ENCODE measurements at places on chromosomes 12 and 14.

GRCh38 chr12:93226361-93226760, 151.4 kb upstream of the NUDT4 start:
- no peak for DNase-seq

- no peak for DNase-seq
These were observed 36.6 kb downstream of the SENP1 start for GRCh38 chr12:48069241-48069640.

DNA sequence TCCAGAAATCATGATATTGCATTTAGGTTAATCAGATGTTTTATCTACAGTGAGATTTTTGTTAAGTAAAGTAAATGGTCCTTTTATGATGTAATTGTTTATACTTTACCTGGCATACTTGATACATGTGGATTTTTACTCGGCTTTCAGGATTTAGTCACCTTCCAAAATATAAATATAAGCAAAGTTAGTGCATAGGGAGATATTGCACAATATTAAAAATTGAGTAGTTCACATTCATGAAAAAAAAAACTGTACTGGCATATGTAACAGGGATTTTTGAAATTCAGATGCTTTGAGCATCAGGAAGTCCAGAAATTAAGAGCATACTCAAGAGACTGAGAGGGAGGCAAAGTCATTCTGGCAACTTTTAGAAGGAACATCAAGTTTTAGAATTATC, 173.5 kb downstream of the PLCZ1 start:
- DNase-seq: no peak

DNA sequence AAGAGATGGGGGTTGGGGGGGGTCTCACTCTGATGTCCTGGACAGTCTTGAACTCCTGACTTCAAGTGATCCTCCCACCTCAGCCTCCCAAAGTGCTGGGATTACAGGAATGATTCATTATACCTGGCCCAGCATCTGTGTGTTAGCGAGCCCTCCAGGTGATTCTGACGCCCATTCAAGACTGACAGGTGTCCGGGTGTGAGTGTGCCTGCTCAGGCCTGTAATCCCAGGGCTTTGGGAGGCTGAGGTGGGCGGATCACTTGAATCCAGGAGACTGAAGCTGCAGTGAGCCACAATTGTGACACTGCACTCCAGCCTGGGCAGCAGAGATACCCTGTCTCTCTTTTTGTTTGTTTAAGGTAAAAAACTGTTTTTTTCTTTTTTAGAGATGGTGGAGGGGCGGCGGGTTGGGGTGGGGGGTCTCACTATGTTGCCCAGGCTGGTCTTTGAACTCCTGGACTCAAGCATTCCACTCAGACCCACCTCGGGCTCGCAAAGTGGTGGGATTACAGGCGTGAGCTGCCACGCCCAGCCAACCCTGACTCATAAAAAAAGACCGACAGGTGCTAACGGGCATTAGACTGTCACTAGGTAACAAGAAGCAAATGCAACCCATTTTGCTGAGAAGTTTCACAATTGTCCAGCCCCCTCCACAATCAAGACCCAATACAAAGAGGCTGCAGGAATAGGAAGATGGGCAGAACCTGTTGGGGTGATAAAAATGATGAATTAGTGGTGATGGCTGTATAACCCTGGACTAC, 4.7 kb downstream of the VSIG10 start:
- DNase-seq: no peak

DNA sequence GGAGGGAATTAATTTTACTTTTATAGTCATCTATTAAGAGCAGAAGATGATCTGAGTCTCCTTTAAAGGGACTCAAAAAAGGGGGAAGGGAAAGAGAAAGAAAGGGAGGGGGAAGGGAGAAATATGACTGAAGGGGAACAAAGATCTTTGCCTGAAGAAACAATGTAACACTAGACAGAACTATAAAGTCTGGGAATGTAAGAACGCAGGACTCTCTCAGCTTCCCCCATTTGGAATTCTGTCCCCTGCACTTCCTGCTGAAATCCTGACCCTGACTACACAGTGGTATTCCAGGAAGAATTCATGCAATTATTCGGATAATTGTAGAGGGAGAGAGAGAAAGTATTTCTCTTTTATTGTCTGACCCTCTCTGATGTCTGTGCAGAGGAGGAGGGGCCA, 8.6 kb upstream of the HOXC11 start:
- DNase-seq: no peak

- no peak for DNase-seq
These were observed 602.9 kb downstream of the TMEM121 start for GRCh38 chr14:106129274-106129673.

DNA sequence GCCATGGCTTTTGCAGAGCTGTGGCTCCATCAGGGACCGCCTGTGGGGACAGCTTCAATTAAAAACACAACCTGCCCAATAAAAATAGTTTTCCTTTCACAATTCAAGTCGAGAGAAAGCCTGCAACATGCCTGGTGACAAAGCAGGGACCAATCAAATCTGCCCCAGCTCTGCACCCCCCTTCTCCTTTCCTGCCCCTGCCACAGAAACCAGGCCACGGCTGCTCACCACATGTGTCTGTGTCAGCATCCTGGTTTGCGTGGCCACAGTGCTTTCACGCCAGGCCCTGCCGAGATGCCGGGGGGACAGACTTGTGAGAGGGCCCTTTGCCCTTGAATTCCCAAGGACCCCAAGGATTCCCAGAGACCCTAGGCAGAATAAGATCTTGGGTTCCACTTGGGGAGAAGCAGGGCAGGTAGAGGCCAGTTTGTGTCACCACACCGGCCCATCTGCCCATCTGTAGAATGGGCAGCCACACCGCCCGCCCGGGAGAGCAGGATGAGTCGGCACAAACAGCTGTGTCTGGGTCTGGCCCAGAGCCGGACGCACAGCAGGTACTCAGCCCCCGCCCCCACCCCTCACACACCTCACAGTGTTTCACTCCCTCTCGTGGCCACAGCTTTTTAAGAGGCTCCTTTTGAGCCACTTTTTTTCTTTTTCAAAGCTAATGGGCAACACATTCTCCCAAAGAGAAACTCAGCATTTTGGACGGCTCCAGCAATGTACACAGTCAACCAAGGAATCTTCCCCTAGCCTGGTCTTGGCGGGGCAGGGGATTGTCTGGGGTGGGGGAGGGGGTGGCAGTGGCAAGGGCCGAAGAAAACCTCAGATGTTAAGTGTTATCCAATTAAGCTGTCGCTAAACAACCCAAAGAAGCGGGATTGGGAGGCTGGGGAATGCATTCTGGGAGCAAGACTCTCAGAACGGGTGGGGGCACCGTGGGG, 41.5 kb downstream of the BCL11B start:
- peak; percentile 64 for DNase-seq

DNA sequence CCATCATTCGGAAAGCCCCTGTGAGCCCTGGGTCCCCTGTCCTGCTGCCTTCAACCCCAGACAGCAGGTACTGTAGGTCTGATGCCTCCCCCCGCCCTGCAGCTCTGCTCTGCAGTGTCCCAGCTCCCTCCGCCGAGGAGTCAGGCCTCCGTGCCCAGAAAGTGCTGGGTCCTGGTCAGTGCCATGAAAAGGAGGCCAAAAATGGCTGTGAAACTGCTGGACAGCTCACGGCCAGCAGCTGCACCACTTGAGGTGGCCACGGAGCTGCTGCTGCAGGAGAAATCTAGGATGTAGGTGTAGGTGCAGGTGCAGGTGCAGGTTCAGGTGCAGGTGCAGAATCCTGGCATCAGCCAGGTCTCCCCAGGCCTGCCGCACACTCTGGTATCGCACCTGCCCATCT, 196.1 kb downstream of the SLC15A4 start:
- DNase-seq: no peak

DNA sequence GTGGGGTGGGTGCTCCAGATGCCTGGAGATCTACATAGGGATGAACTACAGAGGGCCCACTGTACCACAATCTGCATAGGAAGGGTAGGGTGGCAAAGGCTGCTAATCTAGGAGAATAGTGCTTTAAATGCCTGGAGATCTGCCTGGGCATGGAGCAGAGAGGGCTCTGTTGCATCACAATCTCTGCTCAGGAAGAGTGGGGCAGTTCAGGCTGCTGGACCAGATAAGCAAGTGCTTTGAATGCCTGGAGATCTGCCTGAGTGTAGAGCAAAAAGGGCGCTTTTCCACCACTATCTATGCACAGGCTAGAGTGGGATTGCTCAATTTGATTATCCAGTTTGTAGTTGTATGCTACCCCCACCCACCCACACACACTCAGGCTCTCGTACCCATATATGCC, 886.3 kb upstream of the SEL1L start:
- no peak for DNase-seq

DNA sequence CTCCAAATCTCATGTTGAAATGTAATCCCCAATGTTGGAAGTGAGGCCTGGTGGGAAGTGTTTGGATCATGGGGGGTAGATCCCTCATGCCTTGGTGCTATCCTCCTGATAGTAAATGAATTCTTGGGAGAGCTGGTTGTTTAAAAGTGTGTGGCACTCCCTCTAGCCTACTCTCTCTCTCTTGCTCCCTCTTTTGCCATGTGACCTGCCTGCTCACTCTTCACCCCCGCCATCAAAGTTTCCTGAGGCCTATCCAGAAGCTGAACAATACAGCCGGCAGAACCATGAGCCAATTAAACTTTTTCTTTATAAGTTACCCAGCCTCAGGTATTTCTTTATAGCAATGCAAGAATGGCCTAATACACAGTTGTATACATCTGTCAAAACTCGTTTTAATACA, 62.5 kb downstream of the BCL2L14 start:
- no peak for DNase-seq

GRCh38 chr12:13229504-13229903, 33.0 kb downstream of the EMP1 start:
- DNase-seq: no peak

GRCh38 chr14:81221579-81222102, 882 bp upstream of the GTF2A1 start:
- DNase-seq: peak; percentile 2

DNA sequence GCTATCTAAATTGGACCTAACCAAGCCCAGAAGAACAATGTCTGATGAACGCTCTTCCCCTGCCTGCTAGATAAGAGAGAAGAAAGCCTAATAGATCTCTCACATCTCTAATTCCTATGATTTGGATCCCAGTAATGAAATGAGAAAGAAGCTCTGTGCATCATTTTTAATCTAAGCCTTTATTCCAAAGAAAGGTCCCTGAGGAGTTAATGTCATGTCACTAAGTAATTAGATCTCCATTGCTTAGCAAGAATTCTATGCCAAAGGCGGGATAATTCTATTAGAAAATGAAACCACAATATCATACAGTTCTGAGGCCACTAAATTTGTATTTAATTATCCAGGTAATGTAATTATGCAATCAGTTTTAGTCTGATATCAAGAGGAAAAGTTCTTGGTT, 74.2 kb upstream of the TMEM260 start:
- no peak for DNase-seq

DNA sequence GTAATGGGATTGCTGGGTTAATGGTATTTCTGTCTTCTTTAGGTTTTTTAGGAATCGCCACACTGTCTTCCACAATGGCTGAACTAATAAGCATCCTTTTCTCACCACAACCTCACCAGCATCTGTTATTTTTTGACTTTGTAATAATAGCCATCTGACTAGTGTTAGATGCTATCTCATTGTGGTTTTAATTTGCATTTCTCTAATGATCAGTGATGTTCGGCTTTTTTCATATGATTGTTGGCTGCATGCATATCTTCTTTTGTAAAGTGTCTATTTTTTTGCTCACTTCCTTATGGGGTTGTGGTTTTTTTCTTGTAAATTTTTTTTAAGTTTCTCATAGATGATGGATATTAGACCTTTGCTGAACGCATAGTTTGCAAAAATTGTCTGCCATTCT, 377.9 kb downstream of the GALC start:
- no peak for DNase-seq

GRCh38 chr14:87152693-87153092, 840.3 kb downstream of the GALC start:
- no peak for DNase-seq

DNA sequence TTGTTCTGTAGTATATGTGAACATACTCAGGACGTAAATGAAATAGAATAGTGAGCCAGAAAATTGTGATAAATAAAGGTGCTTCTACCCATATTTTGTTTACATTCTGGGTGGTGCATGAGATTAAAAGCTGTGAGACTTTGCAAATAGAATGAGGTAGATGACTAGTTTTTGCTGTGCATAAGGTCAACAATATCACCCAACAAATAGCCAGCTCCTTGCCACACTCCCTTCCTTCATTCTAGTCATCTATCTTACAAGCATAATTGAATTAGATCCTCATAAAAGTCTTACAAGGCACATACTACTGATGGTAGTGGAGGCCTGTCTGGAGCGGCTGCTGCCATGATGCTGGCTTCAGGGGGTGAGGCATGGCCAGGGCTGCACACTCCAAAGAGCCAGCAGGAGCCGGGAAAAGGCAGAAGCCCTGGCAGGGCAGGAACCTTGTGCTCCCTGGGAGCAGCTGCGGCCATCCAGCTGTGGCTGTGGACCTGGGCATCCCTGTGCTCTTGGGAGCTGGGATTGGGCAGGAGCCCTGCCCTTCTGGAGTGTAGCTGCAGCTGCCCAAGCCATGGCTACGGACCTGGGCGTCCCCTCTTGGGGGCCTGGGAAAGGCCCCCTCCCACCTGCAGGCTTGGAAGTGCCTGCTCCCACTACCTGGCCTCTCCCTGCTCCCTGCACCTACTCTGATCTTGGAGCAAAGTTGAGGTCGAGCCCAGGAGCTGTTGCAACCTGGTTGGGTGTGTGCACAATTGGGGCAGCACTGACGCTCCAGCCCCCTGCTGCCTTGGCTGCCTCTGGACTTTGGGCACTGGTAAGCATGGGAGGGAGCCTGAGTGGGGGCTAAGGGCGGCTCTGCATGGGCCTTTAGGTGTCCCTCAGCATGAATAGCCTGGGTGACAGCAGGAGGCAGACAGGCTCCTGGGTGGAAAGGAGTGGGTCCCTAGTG, 112.8 kb downstream of the DACT1 start:
- no peak for DNase-seq

DNA sequence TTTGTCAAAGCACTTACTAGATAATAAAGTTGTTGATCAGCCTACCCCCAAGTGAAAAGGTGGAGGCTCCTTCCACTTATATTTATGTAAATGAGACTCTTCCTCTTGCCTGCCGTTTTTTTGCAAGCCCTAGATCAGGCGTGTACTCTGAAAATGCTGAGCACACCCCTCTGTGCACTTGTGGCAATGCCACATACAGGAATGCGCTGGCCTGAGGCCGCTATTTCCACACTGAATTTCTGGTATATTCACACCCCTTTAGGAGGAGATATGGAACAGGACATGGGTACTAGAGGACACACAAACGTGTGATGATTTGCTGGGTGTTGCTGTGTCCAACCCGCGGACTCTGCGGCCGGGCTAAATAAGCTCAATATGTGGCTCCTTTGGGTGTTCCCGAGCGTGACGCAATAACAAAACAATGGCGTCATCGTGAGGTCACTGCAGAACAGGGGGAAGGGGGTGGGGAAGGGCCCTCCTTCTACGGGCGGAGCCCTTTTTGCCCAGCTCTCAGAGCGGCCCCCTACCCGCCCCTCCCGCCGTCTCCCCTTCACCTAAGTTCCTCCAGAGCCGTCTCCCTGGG, 554 bp upstream of the TSPAN31 start:
- DNase-seq: peak; percentile 56

GRCh38 chr12:111121840-111122239, 201.5 kb upstream of the MYL2 start:
- DNase-seq: no peak

GRCh38 chr12:60148831-60149230, 553.0 kb downstream of the SLC16A7 start:
- DNase-seq: no peak

All from stimulated activated CD4-positive, alpha-beta T cell treated with anti-CD3 and anti-CD28 coated beads, Interleukin-1b, Interleukin-23, amount 100 ng/mL, for 4 hours (primary cell).